ENCODE measurements at places on chromosomes 12 and 14. TPM values are rescaled to one million over a fixed set of nuclear protein-coding genes. Genes with fewer than 3 reads are reported as not detected.

The A2M gene
- total RNA-seq = 1.6 TPM

The CLEC1B gene
- total RNA-seq = not detected

The FGD4 gene
- total RNA-seq = 0.64 TPM

The ING4 gene
- total RNA-seq = 17.4 TPM

The INHBC gene
- 0.11 TPM for total RNA-seq

DNA sequence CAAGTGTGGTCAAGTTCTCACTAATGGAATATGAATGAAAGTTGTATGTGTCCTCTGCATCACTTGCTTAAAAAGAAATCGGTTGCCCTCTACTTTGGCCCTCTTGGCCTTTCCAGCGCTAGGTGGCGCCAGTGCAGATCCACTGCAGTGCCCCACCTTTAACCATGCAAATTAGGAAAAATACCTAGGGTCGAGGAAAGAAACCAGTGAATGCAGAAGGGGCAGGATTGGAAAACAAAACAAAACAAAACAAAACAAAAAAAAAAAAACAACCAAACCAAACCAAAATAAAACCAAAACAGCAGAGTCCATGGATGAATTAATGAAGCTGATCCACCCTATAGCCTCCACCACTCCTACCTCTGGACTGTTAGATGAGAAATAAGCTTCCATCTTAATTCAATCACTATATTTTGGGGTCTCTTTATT lies 12.9 kb upstream of the NEMF start:
- peaks cover 50% of the 10 kb centered on the region for H3K4me1 ChIP-seq
- peak; percentile 81 for DNase-seq
- no peaks in the 10 kb centered on the region for H3K27me3 ChIP-seq
- no peak overlapping the region for H3K4me3 ChIP-seq

DNA sequence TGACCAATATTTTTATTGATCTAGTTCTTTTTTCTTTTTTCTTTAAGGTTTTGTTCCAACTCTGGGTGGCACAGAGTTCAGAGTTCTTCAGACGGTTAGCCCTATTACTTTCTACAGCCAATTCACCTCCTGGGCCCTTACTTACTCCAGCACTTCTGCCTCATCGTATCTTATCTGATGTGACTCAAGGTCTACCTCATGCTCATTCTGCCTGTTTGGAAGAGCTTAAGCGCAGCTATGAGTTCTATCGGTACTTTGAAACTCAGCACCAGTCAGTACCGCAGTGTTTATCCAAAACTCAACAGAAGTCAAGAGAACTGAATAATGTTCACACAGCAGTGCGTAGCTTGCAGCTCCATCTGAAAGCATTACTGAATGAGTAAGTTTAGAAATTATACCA lies 64.7 kb downstream of the VEZT start:
- no peak overlapping the region for H3K4me3 ChIP-seq
- no peak overlapping the region for H3K27ac ChIP-seq
- H3K4me1 ChIP-seq = no peaks in the 10 kb centered on the region
- no peak for DNase-seq

- peaks cover 10% of the 10 kb centered on the region for H3K4me1 ChIP-seq
- H3K27ac ChIP-seq = peak overlapping the region; percentile 64
- H3K36me3 ChIP-seq = peaks cover 15% of the 10 kb centered on the region
- DNase-seq = no peak
Measured at GRCh38 chr12:117188961-117189724, 1.1 kb downstream of the FBXO21 start.

DNA sequence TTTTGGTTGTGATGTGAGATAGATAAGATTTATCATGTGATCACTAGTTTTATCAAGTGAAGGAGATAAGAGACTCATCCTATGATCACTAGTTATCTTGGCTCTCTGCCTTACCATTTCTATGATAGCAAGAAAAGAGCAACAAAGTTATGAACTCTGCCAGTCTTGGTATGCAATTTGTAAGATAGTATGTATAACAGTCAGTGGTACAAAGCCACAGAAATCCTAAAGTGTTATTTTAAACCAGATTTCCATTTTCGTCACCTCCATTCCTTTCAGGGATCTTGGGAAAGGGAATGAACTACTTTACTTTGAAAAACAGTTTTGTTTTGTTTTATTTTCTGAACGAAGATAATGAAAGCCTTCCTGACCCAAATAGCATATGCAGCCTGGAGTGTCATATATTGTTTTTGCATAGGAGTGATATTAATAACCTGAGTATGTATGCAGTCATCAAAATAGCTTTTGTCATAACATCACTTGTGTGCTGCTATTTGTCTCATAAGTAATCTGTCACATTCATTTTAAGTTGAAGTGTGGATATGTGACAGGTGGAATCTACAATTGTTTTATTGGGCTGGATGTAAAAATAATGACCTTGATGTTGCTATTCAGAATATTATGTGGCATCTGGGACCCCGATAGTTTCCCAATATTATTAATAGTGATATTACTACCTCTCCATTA lies 35.0 kb downstream of the FLRT2 start:
- no peaks in the 10 kb centered on the region for H3K27me3 ChIP-seq
- no peak for DNase-seq
- no peak overlapping the region for H3K4me3 ChIP-seq
- H3K4me1 ChIP-seq = no peaks in the 10 kb centered on the region
- no peak overlapping the region for H3K27ac ChIP-seq

GRCh38 chr12:44334347-44334746 lies 498.5 kb downstream of the TMEM117 start:
- DNase-seq = no peak
- H3K27ac ChIP-seq = no peak overlapping the region
- no peaks in the 10 kb centered on the region for H3K4me1 ChIP-seq
- H3K4me3 ChIP-seq = no peak overlapping the region
- H3K36me3 ChIP-seq = no peaks in the 10 kb centered on the region

DNA sequence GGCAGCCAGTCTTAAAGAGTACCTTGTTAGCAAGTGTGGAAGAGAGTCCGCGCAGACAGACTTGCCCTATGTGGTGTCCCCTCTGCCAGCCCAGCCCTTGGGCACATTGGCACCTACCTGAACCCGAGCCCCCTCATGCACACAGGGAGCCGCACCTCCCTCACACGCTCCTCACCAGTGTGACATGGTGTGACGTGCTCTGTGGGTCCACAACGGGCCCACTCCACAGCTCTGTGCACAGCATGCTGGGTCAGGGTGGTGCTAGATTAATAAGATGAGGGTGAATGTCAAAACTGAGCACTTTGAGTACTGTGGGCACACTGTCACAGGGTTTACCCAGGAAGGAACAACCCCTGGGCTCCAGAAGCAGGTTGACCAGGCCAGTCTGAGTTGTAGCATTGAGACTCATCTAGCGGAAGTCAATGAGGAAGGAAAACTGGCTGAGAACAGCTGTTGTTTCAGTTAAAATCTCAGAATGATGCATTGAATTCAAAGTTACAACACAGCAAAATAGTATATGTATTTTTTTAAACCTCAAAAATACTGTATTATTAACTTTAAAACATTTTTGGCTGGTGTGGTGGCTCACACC lies 53.4 kb upstream of the AMN start:
- no peaks in the 10 kb centered on the region for H3K4me1 ChIP-seq
- no peak for DNase-seq
- peaks cover 19% of the 10 kb centered on the region for H3K36me3 ChIP-seq
- no peak overlapping the region for H3K4me3 ChIP-seq
- no peak overlapping the region for H3K27ac ChIP-seq

GRCh38 chr12:41496009-41496408 lies 307.9 kb downstream of the PDZRN4 start:
- H3K27ac ChIP-seq = no peak overlapping the region
- DNase-seq = no peak
- H3K36me3 ChIP-seq = no peaks in the 10 kb centered on the region
- H3K27me3 ChIP-seq = no peaks in the 10 kb centered on the region
- no peaks in the 10 kb centered on the region for H3K4me1 ChIP-seq

- no peaks in the 10 kb centered on the region for H3K4me1 ChIP-seq
- no peaks in the 10 kb centered on the region for H3K36me3 ChIP-seq
- no peak overlapping the region for H3K27ac ChIP-seq
- DNase-seq = no peak
- H3K4me3 ChIP-seq = no peak overlapping the region
Measured at GRCh38 chr12:15600223-15600935, 188.8 kb downstream of the EPS8 start.

GRCh38 chr14:44108601-44109000 lies 398.5 kb downstream of the FSCB start:
- no peak for DNase-seq
- H3K4me3 ChIP-seq = no peak overlapping the region
- H3K36me3 ChIP-seq = no peaks in the 10 kb centered on the region
- no peak overlapping the region for H3K27ac ChIP-seq
- no peaks in the 10 kb centered on the region for H3K27me3 ChIP-seq
- H3K4me1 ChIP-seq = no peaks in the 10 kb centered on the region

DNA sequence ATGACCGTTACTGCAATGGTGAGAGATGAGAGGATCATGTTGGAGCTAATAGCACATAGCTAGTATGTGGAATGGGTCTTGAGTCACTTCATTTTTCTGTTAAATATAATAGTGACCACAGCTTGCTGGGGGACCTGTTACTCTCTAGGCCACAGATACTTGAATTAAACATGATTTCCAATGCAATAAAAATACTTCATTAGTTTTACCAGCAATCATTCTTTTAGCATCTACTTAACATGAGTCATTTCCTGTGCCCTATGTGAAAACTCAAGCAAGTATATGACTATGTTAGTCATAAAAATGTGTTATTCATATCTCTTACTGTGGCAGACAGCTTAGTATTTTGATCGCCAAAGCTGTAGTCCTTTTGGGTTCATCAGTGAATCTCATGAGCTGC lies 798.8 kb downstream of the SLC16A7 start:
- no peaks in the 10 kb centered on the region for H3K4me1 ChIP-seq
- no peak overlapping the region for H3K4me3 ChIP-seq
- no peak for DNase-seq

DNA sequence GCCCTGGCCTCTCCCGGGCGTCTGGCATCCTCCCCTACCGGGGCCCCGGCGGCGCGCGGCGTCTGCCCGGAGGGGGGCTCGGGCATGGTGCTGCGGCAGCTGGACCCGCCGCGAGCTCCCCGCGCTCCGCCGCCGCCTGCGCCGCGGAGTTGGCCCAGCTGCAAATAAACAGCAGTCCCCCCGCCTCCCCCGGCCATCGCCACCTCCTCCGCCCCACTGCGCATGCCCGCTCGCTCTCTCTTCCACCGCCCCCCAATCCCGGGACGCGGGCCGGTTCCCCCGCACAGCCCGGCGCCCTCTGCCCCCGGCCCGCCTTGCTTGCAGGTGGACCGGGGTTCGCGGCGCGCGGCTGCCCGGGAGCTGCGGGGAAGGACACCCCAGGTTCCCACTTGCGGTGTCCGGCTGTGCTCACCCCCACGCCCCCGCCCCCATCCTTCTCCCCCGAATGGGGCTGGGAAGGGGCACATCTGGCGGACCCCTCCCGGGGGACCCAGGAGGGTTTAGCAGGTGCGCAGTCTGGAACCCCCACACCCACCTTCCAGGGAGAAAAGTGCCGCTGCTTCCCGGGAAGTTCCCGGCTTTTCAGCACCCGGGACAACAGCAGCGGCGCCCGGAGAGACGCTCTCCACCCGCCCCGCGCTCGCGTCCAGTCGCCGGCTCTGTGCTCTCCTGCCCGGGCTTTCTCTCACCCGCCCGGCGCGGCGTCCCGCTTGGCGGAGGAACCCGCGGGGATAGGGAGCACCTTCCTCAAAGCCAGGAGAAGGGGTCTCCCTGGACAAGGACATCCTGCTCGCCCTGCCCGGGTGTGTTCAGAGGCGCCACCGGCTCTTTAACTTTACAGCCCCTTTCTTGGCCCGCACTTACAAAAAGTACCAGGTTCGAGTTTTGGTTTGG lies at the start of gene TMTC1:
Gene TMTC1 (minus strand): TSS at position 170 of the 894 bp plus-strand sequence. CDS start 191 bp downstream, outside the sequence.
- H3K4me1 ChIP-seq = no peaks in the 10 kb centered on the region
- H3K27ac ChIP-seq = no peak within 1 kb of the TSS
- H3K36me3 ChIP-seq = no peaks in the 10 kb centered on the region
- no peak within 1 kb of the TSS for H3K4me3 ChIP-seq
- no peak for DNase-seq

- no peak overlapping the region for H3K27ac ChIP-seq
- no peaks in the 10 kb centered on the region for H3K27me3 ChIP-seq
- H3K4me3 ChIP-seq = no peak overlapping the region
- no peaks in the 10 kb centered on the region for H3K36me3 ChIP-seq
- peaks cover 3% of the 10 kb centered on the region for H3K4me1 ChIP-seq
Measured at GRCh38 chr12:54565986-54566544, 16.7 kb downstream of the PDE1B start.

- no peaks in the 10 kb centered on the region for H3K4me1 ChIP-seq
- no peak for DNase-seq
- no peak overlapping the region for H3K4me3 ChIP-seq
- H3K36me3 ChIP-seq = no peaks in the 10 kb centered on the region
- no peak overlapping the region for H3K27ac ChIP-seq
Measured at GRCh38 chr14:100561005-100561404, 26.2 kb downstream of the BEGAIN start.

- DNase-seq = no peak
- H3K27ac ChIP-seq = no peak overlapping the region
- H3K4me3 ChIP-seq = no peak overlapping the region
- H3K4me1 ChIP-seq = no peaks in the 10 kb centered on the region
- H3K27me3 ChIP-seq = no peaks in the 10 kb centered on the region
Measured at GRCh38 chr14:80787876-80788275, 153.7 kb downstream of the CEP128 start.

- no peaks in the 10 kb centered on the region for H3K27me3 ChIP-seq
- H3K4me1 ChIP-seq = no peaks in the 10 kb centered on the region
- H3K4me3 ChIP-seq = no peak overlapping the region
- H3K36me3 ChIP-seq = no peaks in the 10 kb centered on the region
- no peak for DNase-seq
Measured at GRCh38 chr12:60265741-60266140, 669.9 kb downstream of the SLC16A7 start.

Measured in CD8-positive, alpha-beta memory T cell (primary cell).